Stimulated activated CD8-positive, alpha-beta memory T cell treated with anti-CD3 and anti-CD28 coated beads, Interleukin-15, amount 100 ng/mL, for 48 hours (primary cell): ENCODE measurements at places on chromosomes 2 and 18.

GRCh38 chr2:161031511-161031910 is 128.7 kb upstream of the TANK start:
- DNase-seq = no peak

GRCh38 chr18:68714366-68714711 is 569 bp downstream of the TMX3 start:
- DNase-seq = no peak

DNA sequence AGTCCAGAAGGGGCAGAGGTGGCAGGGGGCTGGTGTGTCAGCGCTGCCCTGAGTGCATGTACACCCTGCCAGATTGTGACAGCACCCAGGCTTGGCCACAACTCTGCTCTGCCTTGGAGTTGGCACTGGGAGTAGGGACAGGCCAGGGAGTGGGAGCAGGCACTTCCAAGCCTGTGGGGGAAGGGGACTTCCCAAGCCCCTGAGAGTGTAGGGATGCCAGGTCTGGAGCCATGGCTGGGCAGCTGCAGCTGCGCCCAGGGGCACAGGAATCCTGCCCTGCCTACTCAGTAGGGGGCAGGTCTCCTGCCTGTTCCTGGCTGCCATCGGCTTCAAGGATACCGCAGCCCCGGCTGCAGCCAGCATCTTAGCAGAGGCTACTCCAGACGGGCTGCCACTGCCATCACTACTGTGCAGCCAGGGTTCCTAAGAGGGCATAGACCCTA is 109.4 kb downstream of the CALCRL start:
- no peak for DNase-seq

DNA sequence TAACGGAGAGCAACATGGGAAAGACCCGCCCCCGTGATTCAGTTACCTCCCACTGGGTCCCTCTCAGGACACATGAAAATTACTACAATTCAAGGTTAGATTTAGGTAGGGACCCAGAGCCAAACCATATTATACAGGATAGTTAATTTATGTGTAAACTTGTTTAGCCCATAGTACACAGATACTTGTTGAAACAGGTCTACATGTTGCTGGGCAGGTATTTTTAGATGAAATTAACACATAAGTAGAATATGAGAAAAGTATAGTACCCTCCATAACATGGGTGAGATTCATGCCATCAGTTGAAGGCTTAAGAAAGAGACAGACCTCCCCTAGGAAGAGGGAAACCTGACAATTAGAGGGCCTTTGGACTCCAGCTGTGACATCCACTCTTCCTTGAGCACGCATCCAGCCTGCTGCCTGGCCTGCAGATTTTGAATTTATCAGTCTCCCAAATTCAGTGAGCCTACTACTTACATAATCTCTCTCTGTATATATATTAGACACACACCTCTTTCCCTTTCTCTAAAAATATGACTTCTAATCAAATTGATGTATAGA is 463.5 kb upstream of the NETO1 start:
- no peak for DNase-seq

GRCh38 chr2:88545118-88545517 is 82.1 kb downstream of the EIF2AK3 start:
- DNase-seq = no peak

DNA sequence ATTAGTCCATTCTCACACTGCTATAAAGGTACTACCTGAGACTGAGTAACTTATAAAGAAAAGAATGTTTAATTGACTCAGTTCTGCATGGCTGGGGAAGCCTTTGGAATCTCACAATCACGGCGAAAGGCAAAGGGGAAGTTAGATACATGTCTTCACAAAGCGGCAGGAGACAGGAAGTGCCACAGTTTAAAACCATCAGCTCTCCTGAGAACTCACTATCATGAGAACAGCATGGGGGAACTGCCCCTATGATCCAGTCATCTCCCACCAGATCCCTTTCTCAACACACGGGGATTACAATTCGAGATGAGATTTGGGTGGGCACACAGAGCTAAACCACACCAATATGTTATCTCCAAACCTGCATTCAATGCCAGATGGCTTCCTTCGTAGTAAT is 716.1 kb downstream of the DCC start:
- no peak for DNase-seq

- no peak for DNase-seq
Observed at GRCh38 chr2:190707726-190708125, 58.8 kb downstream of the NAB1 start.

- DNase-seq = no peak
Observed at GRCh38 chr2:34107811-34108210, 508.7 kb upstream of the FAM98A start.
